ENCODE measurements at places on chromosomes 3 and 15. TPM values are rescaled to one million over a fixed set of nuclear protein-coding genes. Genes with fewer than 3 reads are reported as not detected.
A peak's percentile ranks its signal among the peaks of the same experiment; 100 is the strongest.

- no peak for ATAC-seq
These were observed 24.9 kb upstream of the MYZAP start for GRCh38 chr15:57566834-57567233.

DNA sequence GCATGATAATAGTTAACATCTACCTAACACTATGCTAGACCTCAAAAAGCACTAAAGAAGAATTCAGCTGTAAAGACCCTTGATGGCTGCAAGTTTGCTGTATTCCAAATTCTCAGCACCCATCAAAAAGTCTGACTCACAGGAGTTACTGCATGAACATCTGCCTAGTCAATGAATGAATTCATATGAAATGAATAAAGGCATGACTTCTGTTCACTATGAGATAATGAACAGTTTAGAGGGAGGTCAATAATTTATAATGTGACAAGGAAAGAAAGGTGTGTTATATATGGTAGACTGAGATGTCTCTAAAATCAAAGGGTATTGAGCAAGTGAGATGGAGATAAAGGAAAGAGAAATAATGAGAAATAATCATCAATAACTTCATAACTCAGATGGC is 508.2 kb upstream of the TGFBR2 start:
- no peak for ATAC-seq

DNA sequence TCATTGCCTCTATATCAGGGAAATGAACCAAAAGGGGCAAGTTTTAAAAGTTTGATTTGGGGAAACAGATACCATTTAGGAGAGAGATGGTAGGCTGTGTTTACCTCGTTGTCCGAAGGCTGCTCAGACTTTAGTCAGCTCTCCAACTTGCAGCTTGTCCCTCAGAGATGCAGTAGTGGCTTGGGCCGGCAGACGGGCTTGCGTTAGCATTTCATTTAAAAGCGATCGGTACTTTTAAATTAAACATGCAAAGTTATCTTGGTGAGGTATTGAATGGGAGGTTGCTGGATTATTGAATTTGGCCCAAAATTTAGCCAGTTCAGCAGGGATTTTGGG is 26.2 kb downstream of the EEFSEC start:
- no peak for ATAC-seq

DNA sequence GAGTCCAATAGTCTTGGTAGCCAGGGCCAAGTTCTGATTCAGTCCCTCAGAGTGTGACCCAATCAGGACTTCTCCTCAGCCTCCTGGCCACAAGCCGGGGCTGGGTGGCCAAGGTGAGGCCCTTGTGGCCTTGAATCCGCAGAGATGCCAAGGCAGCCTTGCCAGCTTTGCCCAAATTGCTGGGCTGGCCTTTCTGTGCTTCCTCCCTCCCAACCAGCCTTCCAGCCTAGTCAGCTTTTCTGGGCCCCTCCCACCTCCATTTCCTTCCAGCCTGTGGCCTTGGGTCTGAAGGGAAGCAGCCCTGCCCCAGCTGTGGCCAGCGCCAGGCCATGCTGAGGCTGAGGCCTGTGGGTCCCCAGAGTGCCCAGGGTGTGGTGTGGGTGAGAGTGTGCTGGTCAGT is 34.3 kb upstream of the ANKDD1A start:
- ATAC-seq, result peak; percentile 64

- no peak for ATAC-seq
These were observed 297.1 kb downstream of the UACA start for GRCh38 chr15:70466305-70466704.

DNA sequence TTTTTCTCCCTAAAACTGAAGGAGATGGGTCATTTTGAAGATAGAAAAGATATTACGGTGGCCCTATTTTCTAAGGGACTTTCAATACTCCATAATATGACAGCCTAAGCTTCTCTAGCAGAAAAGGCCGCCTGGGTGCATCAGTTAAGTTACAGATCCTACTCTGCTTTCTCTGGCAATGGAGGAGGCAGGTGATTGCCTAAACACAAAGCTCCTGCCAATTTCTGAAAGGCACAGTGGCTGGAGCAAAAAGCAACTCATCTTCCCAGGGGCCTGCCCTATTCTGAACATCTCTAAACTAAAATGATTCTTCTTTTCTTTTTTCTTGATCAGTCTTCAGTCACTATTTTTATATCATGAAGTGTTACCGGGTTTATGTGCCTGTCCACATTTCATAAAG is 276.7 kb downstream of the CNTN4 start:
- ATAC-seq, result no peak

DNA sequence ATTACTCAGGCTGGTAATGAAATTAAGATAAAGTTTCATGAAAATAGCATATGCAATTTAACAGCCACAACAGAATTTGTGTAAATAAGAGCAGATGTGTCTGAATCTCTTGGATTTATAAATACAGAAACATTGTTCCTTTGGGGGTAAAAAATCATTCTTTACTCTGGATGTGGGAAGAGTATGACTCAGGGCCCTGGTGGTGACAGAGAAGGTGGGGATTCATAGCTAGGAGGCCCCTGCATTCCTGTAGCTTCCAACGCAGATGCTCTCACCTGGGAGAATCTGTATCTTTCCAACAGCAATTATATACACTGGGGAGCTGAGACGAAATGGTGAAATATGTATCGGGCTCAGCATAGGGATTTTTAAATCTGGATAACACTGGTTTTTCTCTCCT is 167.6 kb upstream of the CADPS start:
- no peak for ATAC-seq

DNA sequence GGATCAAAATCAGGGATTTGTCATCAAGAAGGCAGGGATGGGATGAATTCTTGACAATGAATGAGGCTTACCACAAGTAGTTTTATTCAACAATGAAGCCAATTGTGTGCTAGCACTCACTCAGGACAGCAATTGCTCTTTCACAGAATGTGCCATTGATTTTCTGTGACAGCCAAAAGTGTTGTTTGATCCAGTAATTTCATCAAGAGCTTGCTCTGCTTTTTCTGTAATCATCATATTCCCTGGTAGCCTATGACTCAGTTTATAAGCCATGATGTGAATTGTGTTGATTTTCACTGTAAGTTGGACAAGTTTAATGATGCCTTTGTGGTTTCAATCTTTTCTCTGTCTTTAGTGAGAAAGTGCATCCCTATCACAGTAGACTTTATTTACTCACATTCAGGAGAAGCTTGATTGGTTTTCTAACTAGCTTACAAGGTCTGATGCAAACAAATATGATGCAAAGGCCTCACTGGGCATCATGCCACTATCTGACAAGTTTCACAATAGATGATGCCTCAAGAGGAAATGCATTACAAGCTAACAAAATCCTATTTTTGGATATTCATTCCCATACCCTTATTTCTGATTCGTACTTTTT is 13.6 kb upstream of the CSRNP1 start:
- peak; percentile 53 for ATAC-seq

Gene TMEM207
- total RNA-seq, result not detected

Gene ABI3BP
- total RNA-seq, result 59.6 TPM

Gene PAK2
- total RNA-seq, result 68.6 TPM

Gene FAM131A
- 68.0 TPM for total RNA-seq
